ENCODE measurements at places on chromosomes 6 and 20.

- DNase-seq, result no peak
Observed at GRCh38 chr20:24134284-24134683, 145.7 kb upstream of the GGTLC1 start.

DNA sequence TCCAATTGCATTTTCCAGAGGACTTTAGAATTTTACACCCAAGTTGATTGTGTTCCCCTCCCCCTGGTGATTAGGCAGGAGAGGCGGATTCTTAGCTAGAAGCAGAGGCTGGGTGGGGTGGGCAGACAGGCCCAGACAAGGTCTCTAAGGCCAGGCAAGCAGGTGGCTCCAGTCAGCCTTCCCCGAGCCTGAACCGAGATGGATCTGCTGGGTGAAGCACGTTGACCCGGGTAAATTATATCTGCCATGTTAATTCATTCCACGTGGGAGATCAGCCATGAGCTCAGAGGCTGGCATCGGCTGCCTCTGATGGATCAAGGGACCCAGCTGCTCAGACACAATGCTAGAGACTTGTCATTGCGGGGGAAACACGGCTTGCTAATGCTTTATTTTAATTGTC lies 159.5 kb upstream of the MAFB start:
- no peak for DNase-seq

DNA sequence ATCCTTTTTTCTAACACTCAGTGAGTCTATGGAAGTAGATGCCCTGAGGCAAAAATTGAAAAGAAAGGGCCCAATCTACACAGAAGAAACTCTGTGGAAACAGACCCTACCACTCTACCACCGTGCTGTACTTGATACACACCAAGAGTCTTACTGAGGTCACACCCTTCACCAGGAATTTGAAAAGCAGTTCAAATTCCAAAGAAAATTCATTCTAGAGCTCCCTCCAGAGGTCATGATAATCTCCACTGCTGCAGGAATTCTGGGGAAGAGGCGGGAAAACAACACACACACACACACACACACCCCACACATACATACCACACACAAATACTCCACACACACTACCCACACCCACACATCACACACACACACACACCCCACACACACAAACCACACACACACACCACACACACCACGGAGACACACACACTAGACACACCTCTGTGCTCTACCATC lies 336.8 kb downstream of the HDGFL1 start:
- no peak for DNase-seq

DNA sequence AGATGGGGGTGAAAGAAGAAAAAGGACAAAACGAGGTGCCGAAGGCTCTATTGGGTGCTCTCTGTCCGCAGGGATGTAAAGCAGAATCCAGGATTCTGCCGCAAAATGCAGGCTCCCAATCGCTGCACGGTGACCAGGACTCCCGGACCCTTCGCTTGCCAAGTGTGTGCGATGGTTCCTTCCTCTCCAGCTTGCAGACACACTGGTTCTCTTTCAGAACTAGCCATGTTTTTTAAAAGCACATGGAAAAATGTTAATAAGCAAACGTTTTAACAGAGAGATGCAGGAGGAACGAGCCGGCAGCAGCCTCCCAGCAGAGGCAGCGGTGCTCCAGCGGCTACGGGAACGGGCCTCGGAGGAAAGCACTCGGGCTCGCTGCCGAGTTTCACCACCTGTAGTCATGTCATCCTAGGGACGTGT lies 59.6 kb downstream of the ZNF831 start:
- DNase-seq, result no peak

- no peak for DNase-seq
Observed at GRCh38 chr6:12261502-12261901, 28.7 kb upstream of the EDN1 start.

GRCh38 chr6:164928728-164929407 lies 380.5 kb downstream of the C6orf118 start:
- no peak for DNase-seq

- no peak for DNase-seq
Observed at GRCh38 chr6:15256538-15257271, 10.8 kb downstream of the JARID2 start.

GRCh38 chr6:71982389-71982788 lies 96.0 kb downstream of the RIMS1 start:
- no peak for DNase-seq

DNA sequence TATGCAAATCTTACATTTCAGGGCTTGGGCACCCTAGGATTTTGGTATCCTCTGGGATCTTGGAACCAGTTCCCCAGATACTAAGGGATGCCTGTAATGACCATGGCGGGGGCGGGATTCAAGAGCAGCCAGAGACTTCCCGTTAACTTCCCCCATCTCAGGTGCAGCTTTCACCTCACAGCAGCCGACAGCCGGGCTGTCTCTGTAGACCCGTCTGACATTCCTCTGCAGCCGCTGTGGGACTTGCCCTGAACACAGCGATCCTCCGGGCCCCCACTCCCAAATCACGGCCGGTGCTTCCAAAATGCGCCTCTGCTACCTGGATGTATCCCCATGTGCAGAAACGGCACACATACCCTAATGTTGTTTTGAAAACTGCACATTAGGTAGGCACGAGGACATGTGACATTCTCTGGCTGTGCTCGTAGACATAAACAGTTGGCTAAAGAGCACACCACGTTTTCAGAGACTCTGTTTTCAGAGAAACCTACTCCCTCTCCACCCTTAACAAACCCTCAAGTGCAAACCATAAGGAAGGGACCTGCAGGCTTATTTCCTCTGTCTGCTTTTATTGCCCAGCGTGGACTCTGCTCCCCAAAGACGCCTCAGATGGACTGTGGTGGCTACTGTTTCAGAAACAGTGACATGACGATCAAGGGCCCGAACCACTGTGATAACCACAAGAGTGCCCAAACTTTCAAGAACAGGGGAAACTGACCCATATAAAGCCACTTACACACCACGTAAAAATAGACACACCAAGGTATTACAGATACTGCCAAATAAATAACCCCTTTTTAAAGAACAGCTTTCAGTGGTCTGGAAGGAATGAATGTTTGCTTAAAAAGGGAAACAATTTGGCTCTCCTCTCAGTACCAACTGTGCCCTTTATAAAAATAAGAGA lies 72.9 kb upstream of the FOXC1 start:
- DNase-seq, result no peak

- no peak for DNase-seq
Observed at GRCh38 chr6:42911171-42912021, 4.5 kb upstream of the PTCRA start.

- DNase-seq, result no peak
Observed at GRCh38 chr6:100724222-100724621, 156.9 kb downstream of the ASCC3 start.

Measured in nucleus accumbens (tissue), 56 donors.